ENCODE measurements at places on chromosomes 11 and 22.

DNA sequence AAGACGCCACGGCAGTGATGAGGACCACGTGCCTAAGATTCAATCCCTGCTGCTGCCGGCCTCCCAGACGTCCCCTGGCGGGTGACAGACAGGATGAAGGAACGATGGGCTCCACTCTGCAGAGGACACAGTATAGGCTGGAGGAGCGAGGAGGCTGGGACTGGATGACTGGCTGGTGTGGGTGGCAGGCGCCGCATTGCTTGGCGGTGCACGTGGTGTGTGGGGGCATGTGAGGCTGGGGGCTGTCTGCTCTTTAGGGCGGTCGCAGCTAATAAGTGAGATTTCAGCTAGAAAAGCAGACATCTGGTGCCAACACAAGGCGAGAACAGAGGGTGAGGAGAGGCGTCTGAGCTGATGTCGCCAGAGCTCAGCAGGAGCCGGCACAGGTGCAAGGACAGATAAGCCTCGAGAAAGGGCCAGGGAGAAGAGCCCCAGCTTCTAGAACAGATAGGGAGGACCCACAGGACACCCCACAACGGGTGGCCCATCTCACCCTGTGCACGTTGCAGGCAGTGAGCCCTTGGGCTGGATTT, 33.2 kb downstream of the TSPAN4 start:
- DNase-seq, result no peak

DNA sequence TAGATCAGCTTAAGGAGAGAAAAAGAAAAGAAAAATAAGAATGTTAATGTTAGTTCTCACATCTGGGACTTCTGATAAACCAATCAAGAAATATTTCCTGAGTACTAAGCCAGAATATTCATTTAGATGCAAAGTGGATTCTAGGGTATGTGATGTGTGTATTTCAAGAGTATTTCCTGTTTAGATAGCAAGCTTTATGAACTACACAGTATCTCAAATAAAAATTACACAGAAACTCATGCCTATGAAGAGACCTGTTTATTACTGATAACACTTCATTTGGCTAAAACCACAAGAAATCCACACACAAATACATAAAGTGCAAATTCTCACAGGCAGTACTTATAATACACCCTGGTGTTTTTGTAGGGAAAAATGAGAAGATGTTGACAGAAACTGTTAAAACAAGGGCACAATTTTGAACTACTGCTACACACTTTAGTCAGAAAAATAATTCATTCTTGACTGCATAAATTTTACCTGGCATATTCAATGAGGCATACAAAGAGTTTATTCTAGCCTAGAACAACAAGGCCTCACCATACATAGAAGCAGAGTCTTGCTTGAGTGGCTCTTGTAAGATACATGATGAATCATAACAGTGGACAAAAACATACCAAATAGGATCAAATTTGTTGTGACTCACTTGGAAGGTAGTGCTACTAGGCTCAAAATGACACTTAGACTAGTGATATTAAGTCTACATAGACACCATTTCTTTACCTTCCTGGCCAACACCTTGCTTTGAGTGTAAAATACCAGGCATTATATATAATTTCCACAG, 18.8 kb upstream of the P4HA3 start:
- DNase-seq, result no peak

DNA sequence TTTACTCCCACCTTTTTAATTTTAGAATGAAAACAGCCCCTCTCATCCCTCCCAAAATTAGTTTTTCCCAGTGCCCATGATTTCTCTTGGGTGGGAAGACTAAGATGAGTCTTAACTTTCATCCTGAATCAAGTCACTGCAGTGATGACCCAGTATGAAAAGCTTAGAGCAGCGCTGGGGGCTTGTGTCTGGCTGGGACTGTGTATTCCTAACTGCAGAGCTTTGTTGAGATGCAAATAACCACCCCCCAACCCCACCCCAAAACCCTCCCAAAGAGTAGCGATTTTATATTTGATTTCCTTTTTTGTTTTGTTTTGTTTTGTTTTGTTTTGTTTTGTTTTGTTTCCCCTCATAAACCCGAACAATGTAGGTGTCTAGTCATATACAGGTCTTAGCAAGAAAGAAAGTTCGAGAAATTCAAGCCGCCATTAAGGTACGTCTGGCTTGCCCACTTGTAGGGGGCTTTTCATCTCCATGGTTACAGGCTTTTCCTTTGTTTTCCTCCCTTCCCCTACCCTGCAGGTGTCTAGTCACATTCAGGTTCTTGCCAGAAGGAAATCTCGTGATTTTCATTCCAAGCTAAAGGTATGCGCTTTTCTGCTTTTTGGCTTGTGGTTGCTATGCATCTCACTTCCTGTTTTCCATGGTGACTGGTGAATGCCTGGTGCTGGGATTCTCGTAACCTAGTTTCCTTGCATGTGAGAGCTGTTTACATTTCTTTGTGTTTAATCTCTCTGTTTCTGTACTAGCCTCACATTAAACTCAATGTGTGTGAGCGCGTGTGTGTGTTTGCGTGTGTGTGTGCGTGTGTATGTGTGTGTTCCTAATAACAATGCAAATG, 144.6 kb upstream of the RASSF10 start:
- DNase-seq, result no peak

DNA sequence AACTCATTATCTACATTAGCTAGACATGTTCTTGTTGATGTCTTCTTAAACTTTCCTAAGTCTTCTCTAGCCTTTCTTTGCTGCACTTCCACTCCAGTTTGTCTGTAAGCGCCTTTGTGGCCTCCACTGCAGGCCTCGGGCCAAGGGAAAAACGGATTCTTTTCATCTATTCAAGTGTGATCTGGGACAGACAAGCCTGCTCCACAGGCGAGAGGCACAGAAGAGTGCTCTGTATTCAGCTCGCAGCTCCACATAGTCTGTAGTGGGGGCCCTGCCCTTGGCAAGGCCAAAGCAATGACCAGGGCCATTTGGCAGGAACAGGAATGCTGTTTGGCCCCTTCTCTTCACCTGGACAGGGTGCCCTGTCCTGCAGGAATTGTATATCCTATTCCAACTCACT, 84.1 kb upstream of the BARX2 start:
- no peak for DNase-seq

GRCh38 chr11:134521001-134521400, 109.0 kb upstream of the B3GAT1 start:
- DNase-seq, result no peak

DNA sequence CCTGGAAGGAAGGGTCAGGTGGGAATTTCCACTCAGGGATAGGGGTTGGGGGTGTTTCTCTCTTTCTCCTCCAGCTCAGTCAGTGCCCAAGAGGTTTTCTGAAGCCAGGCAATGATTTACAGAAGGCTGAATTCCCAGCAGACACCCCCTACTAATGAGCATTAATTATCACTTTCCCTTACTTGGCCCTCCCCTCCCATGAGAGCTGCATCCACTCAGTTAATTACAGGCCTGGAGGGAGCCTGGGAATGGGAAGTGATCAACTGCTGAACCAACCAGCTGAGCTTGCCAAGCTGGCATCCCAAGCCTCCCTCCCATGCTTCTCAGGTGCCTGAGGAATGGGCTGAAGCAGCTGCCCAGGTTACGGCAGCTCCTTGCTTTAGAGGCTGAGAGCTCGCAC, 992 bp downstream of the LGALS12 start:
- DNase-seq, result no peak

DNA sequence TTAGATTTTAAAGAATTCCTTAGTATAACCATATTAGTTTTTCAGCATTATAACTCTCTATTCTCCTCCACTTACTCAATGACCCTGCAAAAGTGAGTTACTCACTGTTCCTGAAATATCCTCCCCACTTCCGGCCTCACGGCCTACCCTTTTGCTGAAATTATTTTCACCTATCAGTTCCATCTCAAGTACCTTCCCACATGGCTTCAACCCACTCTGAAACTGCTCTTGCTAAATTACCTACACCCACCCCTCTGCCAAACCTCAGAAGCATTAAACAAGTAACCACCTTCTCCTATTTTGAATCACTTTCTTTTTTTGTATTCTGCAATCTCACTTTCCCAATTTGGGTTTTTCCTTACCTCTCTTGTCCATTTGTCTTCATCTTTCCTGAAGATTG, 37.7 kb downstream of the OR5P2 start:
- DNase-seq, result no peak

DNA sequence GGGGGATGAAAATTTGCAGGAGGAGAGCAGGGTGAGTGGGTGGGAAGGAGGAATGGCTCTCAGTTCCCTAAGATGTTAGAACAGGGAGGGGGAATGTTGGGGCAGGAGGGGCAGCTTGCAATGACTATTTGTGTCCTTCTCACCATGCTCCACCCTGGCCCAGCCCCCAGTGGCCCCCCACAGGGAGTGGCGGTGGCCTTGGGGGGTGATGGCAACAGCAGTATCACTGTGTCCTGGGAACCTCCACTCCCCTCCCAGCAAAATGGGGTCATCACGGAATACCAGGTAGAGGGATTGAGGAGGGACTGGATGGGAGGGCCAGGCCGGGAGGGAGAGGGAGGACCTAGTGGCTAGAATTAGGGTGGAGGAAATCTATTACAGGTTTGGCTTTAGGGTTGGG, 10.2 kb downstream of the ROBO3 start:
- no peak for DNase-seq

- no peak for DNase-seq
Measured at GRCh38 chr22:22218302-22218701, 26.3 kb upstream of the VPREB1 start.

DNA sequence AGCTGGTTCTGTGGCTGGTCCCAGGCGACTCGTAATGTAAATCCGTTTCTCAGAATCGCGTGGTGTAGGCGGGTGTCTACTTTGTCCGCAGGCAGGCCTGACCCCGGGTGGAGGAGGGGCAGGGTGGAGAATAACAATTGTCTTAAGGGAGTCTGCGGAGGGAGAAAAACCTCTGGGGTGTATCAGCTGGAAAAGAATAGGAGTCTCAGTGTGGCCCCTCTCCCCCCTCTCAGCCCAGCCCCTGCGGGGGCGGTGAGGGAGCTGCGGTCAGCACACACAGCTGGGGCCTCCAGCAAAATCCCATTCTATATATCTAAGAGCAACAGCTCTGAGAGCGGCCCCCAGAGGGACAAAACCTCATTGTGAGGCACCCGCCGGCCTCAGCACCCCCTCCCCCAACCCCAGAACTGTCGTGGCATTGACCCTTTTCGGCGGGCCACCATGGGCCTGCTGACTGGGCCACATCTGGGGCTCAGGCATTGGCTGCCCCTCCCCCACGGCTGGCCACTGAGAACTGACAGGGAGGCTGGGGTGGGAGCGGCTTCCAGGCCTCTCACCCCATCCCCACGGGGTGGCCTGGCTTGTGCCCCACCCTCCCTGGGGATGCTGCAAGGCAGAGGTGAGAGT, 2.7 kb upstream of the MYRF start:
- no peak for DNase-seq

DNA sequence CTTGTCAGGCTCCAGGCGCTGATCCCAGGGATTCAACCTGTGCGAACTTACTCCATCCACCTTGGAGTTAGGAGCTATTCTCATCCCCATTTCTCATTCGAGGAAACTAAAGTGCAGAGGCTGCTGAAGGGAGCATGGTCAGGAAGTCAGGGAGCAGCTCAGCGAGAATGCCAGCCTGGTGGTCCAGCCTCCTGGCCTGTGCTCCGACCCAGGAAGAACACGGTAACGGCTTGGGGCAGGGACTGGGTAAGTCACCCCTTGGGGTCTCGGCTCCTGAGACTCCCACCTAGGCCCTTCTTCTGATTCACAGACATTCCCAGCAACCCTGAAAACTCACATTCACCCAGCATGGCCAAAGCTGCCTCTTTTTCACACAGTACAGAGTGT, 132.8 kb downstream of the CRYBB2 start:
- DNase-seq, result no peak

- no peak for DNase-seq
Measured at GRCh38 chr11:62172294-62172693, 17.7 kb upstream of the SCGB1D1 start.

DNA sequence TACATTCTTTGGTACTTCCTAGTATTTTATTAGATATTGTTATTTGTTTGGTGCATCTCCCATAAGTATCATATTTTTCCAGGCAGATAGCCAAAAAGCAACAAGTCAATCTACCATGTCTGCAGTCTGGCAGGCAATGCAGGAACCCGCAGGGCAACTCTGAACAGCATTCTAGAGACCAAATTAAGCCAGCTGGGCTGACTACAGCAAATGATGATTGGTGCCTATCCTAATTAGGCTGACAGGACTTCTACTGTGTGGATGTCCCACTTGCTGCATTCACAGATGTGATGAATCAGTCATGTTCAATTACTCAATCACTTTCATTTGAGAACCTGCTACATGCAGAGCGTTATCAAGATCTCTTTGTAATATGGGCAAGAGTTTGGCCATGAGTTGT, 40.3 kb upstream of the AMOTL1 start:
- DNase-seq, result no peak

DNA sequence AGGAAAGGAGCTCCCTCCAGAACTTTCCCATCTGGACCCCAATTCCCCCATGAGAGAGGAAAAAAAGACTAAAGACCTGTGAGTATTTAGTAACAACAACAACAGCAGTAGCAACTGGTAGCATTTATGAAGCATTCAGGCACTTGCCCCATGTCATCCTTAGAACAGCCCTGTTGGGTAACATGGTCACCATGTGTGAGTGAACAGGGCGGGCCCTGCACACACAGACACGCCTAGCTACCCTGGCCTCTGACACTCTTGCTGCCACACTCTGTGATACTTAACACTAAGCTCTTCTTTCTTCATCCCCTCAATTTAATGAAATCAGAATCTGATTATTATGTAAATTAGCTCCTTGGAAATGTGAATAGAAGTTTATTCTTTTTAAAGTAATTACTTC, 26.1 kb upstream of the SLC25A18 start:
- no peak for DNase-seq

DNA sequence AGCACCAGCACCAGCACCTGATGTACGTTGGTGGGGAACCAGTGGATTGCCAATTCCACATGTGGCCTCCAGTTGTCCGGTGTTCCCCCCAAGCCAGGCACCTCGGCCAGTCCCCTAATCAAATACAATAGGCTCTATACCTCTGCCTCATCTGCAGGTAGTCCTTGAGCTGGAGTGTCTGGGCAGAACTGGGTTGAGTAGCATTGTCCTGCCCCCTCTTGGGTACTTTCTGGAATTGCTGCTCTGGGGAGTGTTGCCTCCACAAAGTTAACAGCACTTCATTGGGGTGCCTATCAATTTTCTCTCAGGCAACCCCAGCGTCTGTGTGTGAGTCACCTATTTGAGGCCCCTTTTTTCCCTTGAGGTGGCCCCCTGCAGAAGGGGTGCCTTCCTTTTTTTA, 413.0 kb upstream of the LARGE1 start:
- DNase-seq, result no peak

- no peak for DNase-seq
Measured at GRCh38 chr11:121688055-121688491, 235.3 kb upstream of the SORL1-AS1 start.

DNA sequence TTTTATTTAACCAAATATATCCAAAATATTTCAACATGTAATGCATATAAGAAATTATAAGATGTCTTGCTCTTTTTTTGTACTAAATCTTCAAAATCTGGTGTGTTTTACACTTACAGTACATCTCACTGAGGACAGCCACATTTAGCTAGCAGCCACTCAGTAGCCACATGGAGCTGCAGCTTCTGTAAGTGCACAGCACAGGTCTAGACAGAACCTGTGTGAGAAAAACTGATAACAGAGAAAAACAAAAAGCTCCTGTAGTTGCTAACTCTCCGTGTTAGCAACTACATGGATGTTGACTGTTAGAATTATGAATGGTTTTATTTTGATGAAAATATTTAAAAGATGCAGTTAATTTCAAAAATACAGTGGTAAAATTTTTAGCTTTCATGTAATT, 22.2 kb downstream of the ASRGL1 start:
- no peak for DNase-seq

GRCh38 chr22:29342577-29343312, 27.2 kb upstream of the RASL10A start:
- DNase-seq, result no peak

GRCh38 chr11:75147875-75148263, 3.0 kb upstream of the SLCO2B1 start:
- DNase-seq, result no peak
